ENCODE measurements at places on chromosomes 16 and 17.

DNA sequence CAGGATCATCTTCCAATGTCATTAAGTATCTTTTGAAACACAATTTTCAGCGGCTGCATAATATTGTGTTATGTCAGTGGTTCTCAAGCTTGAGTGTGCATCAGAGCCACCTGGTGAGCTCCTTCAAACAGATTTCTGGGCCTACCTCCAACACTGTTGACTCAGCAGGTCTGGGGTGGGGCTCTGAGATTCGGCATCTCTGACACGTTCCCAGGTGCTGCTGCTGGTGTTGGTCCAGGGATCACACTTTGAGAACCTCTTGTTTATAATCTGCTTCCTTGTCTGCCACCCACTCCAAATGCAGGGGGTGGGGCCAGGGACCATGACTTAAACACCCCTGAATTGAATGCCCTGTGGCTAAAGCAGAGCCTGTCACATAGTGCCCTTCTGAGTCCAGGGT lies 73.8 kb upstream of the HNF1B start:
- no peak for DNase-seq

GRCh38 chr17:15912416-15912955 lies 32.4 kb upstream of the ADORA2B start:
- no peak for DNase-seq

DNA sequence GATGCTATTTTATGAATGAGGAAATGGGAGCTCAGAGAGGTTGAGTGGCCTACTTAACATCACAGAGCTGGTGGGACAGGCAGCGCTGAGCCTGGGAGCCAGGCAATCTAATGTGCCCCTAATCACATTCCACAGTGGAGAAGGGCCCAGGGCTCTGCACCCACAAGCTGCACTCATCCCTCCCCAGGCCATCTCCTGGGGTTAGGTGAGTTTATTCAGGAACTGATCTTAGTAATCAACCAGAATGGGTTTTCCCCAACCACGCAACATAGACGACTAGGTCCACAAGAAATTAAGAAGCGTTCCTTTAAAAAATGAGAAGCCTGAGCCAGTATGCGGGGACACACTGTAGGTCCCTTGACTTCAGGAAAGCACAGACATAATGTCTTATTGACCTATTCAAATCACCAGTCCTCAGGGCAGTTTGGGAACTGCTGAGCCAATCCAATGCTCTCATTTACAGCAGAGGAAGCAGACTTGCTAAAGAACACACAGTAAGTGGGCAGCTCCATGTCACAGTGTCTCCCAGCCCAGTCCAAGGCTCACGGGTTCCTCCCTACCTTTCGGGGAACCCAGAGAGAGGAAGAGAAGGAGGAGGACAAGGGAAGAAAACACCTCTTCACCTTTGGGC lies 2.3 kb downstream of the MPP3 start:
- no peak for DNase-seq

- DNase-seq = no peak
Measured at GRCh38 chr17:44102849-44103622, 20.4 kb downstream of the HDAC5 start.
